ENCODE measurements at places on chromosomes 2 and 18.
A peak's percentile ranks its signal among the peaks of the same experiment; 100 is the strongest.

DNA sequence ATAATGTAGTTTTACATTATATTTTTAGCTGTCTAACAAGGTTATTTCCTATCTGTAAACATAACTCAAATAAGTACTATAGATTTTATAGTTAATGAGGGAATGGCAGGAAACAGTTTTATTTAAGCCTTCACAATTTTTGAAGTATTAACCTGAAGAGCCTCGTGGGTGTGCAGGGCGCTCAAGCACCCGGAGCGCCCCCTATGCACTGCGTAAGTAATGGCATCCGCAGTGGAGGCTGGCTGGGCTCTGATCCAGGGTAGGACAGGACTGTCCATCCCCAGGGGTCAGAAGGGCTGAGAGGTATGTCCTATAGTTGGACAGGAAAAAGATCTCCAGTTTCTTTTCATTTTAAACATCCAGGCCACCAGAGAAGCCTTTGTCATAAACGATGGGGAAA, 8.2 kb upstream of the GBX2 start:
- no peak overlapping the region for H3K27ac ChIP-seq
- peak; percentile 56 for DNase-seq
- H3K4me3 ChIP-seq: no peak overlapping the region

DNA sequence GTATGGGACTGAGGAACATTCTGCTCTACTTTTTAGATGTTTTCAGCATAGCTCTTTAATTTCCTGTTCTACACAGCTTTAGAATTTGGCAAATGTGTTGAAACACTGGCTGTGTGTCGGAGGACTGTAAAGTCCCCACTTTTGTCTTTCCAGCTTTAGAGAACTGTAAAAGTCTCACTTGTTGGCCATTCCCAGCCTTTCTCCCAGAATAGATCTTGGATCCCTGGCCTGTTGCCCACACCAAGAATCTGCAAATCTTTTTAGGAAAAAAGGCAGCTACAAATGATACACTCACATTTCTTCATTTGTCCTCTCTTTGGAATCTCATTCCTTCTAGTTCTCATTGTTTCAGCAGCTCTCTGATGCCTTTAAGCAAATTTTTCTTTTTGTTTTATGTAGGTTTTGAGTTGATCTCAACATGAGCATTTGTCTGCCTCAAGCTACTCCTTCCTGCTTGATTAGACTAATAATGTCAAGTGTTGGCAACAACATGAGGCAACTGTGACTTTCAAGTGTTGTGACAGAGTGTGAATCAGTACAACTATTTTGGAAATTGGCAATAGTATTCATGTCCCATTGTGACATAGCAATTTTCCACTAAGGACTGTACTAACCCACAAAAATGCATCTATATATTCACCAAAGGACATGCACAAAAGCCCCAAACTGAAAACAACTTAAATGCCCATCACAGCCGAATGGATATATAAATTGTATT, 610.8 kb downstream of the EPHA4 start:
- H3K4me1 ChIP-seq: peaks cover under 1% of the 10 kb centered on the region
- H3K36me3 ChIP-seq: no peaks in the 10 kb centered on the region
- H3K27me3 ChIP-seq: peaks cover 5% of the 10 kb centered on the region
- H3K27ac ChIP-seq: no peak overlapping the region
- peak; percentile 8 for DNase-seq

DNA sequence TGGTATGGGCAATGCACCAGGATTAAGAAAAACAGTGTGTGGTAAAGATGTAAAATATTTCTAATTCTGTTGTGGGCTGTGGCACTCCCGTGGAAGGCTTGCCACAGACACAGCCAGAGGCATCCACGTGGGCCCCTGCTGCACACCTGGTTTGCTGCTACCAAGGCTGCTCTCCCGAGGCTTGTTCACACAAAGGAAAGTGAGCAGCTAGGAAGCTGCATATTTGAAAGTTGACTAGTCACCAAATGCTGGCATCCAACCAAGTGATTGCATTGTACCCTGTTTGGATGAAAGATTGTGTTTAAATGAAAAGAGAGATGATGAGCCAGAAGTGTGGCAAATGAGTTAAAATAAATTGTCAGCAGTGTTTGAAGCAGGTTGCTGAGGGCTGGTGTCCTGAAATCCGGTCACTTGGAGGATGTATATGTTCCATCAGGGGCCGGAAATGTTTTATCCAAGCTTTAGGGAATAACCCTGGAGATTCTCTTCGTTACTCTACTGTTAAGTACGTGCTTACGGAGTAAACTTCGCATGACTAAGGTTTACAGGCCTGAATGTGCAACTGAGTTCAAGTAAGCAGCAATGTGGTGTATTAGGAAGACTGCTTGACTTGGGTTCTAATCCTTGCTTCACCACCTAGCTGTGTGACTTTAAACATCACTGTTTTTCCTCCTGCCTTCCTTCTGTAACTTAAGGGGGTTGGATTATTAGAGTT, 86.1 kb downstream of the MSH2 start:
- H3K27ac ChIP-seq: no peak overlapping the region
- peaks cover 8% of the 10 kb centered on the region for H3K36me3 ChIP-seq
- H3K4me1 ChIP-seq: peaks cover 27% of the 10 kb centered on the region
- no peaks in the 10 kb centered on the region for H3K27me3 ChIP-seq

GRCh38 chr2:56898986-56899385, 715.2 kb downstream of the CCDC85A start:
- H3K4me1 ChIP-seq: no peaks in the 10 kb centered on the region
- no peak overlapping the region for H3K4me3 ChIP-seq
- no peak overlapping the region for H3K27ac ChIP-seq
- DNase-seq: peak; percentile 1
- H3K27me3 ChIP-seq: no peaks in the 10 kb centered on the region

All from GM23248 (cell line).